ENCODE measurements at places on chromosomes 3 and 15.

GRCh38 chr15:49041426-49041825 is 4.8 kb downstream of the SECISBP2L start:
- DNase-seq, result no peak

GRCh38 chr15:93278783-93279182 is 189.8 kb upstream of the RGMA start:
- no peak for DNase-seq

GRCh38 chr3:113185194-113185835 is 26.0 kb upstream of the BOC start:
- no peak for DNase-seq

DNA sequence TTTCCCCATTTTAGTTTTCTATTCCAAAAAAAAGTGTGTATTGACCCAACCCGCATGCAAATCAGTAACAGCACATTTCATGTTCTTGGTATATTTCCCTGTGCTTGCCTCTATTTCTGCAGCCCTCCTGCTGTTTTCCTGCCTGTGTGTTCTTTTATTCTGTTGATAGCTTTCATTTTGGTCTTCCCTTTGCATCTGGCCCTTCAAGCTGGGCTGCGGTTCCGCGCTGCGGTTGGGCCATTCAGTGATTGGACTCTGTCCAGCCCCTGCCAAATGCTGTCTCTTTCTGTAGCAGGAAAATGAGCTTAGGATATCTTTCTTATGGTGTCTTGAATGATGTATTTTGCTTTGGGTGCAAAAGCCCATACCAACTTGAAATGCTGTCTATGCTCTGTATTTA is 49.9 kb downstream of the ZNF621 start:
- DNase-seq, result no peak

DNA sequence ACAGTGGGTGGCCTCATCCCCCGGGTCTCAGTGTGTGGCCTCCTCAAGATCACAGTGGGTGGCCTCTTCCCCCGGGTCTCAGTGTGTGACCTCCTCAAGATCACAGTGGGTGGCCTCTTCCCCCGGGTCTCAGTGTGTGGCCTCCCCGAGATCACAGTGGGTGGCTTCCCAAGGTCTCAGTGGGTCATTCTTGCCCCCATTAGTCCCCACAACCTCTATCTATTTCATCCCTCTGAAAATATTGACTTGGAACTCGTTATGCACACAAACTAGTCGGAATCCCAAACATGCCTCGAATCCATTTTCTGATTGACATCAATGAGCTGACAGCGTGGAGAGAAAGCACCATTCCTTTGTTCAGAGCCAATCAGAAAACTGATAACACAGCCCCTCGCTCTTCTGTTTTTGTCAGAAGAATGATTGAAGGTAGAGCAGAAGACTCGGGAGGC is 10.8 kb upstream of the SSUH2 start:
- no peak for DNase-seq
